ENCODE measurements at places on chromosomes 1 and 21. TPM values are rescaled to one million over a fixed set of nuclear protein-coding genes. Genes with fewer than 3 reads are reported as not detected.

OR10Z1 gene
- not detected for total RNA-seq

S100A7 gene
- total RNA-seq: not detected

KCNA3 gene
- 0.08 TPM for total RNA-seq

FCRLB gene
- total RNA-seq: 0.13 TPM

GREM2 gene
- total RNA-seq: 0.56 TPM

GRCh38 chr1:219550201-219550600 is 62.7 kb downstream of the ZC3H11B start:
- no peaks in the 10 kb centered on the region for H3K4me1 ChIP-seq
- DNase-seq: no peak
- H3K36me3 ChIP-seq: no peaks in the 10 kb centered on the region
- no peak overlapping the region for H3K4me3 ChIP-seq

DNA sequence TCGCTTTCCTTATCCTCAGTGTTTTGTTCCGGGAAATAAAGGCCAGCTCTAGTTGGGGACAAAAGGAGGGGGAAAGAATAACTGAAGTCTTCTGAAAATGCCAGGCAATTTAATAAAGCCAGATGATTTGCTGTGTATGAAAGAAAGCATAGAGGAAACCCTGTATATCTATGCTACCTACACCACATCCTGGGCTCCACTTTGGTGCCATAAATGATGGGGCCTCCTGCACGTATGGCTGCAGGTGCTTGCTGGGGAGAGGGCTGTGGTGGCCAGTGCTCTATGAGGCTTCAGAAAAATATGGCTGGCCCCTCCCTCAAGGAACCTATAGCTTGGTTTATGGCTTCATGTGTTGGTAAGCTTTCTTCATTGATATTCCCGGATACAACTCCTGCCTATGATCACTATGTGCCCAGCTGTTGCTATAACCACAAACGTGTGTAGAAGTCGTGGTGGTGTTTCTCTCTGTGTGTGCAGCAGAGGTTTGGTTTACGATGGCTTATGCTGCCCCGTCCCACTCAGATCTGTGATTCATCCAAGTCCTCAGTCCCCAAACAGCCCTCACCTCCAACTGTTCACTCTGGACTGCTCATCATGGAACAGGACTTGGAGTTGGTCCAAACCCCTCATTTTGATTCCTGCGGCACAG is 59.5 kb downstream of the BACE2 start:
- no peaks in the 10 kb centered on the region for H3K4me1 ChIP-seq
- DNase-seq: no peak
- no peaks in the 10 kb centered on the region for H3K27me3 ChIP-seq
- H3K36me3 ChIP-seq: peaks cover 4% of the 10 kb centered on the region
- H3K4me3 ChIP-seq: no peak overlapping the region

- H3K4me1 ChIP-seq: peaks cover 36% of the 10 kb centered on the region
- peaks cover 8% of the 10 kb centered on the region for H3K36me3 ChIP-seq
- no peaks in the 10 kb centered on the region for H3K27me3 ChIP-seq
- peak; percentile 97 for DNase-seq
- H3K4me3 ChIP-seq: peak overlapping the region; percentile 96
Measured at GRCh38 chr1:156746728-156747631, 4.5 kb downstream of the HDGF start.

- no peaks in the 10 kb centered on the region for H3K27me3 ChIP-seq
- H3K4me3 ChIP-seq: peak overlapping the region; percentile 64
- no peak for DNase-seq
- H3K36me3 ChIP-seq: no peaks in the 10 kb centered on the region
Measured at GRCh38 chr1:245155272-245156040, 671 bp downstream of the KIF26B start.

- no peaks in the 10 kb centered on the region for H3K27me3 ChIP-seq
- DNase-seq: no peak
- no peak overlapping the region for H3K27ac ChIP-seq
- no peak overlapping the region for H3K4me3 ChIP-seq
- H3K36me3 ChIP-seq: no peaks in the 10 kb centered on the region
- no peaks in the 10 kb centered on the region for H3K4me1 ChIP-seq
Measured at GRCh38 chr1:64133036-64133435, 70.4 kb upstream of the UBE2U start.

GRCh38 chr1:215776336-215776735 is 209.2 kb downstream of the KCTD3 start:
- no peaks in the 10 kb centered on the region for H3K27me3 ChIP-seq
- no peak overlapping the region for H3K4me3 ChIP-seq
- H3K4me1 ChIP-seq: no peaks in the 10 kb centered on the region

DNA sequence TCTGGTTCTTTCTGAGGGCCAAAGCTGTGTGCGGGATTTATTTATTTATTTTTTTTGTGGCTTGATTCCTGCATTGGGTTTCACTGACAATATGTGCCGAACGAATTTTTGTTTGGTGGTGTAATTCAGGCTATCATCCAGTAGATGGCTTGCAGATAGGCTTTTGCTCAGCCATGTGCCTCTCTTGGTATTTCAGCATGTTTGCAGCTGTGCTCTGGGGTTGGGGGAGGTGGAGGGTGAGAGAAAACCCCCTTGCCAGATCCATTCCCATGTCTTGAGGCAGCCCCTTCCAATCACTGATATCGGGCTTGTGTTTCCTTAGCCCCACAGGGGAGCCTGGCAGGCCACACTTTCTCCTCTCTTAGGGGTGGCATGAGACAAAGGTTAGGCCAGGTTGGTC is 302.4 kb downstream of the PTGER3 start:
- no peak for DNase-seq
- no peaks in the 10 kb centered on the region for H3K27me3 ChIP-seq
- H3K4me3 ChIP-seq: no peak overlapping the region
- H3K36me3 ChIP-seq: no peaks in the 10 kb centered on the region
- H3K4me1 ChIP-seq: no peaks in the 10 kb centered on the region

DNA sequence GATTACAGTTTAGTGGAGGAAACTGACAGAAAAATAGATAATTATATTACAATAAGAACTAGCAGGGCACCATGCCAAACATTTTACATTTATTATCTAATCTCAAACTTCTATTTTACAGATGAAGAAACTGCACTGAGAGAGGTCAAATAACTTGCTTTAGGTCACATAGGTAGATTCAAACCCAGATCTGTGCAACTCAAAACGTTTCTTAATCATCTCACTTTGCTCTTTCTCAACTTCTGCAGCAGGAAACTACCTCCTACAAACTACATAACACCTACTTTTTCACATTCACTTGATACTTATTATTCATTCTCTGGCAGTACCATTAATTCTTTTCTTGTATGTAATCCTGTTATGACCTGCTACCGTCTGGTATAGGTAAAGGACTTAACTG is 49.9 kb upstream of the BCL10 start:
- H3K27me3 ChIP-seq: no peaks in the 10 kb centered on the region
- no peaks in the 10 kb centered on the region for H3K36me3 ChIP-seq
- no peak overlapping the region for H3K27ac ChIP-seq
- peaks cover 26% of the 10 kb centered on the region for H3K4me1 ChIP-seq

- no peak overlapping the region for H3K4me3 ChIP-seq
- no peaks in the 10 kb centered on the region for H3K27me3 ChIP-seq
- no peaks in the 10 kb centered on the region for H3K36me3 ChIP-seq
- H3K27ac ChIP-seq: no peak overlapping the region
Measured at GRCh38 chr1:179264507-179264906, 29.1 kb upstream of the SOAT1 start.

- H3K27me3 ChIP-seq: no peaks in the 10 kb centered on the region
- no peak overlapping the region for H3K4me3 ChIP-seq
- H3K27ac ChIP-seq: peak overlapping the region; percentile 12
- H3K4me1 ChIP-seq: peaks cover 3% of the 10 kb centered on the region
- no peaks in the 10 kb centered on the region for H3K36me3 ChIP-seq
Measured at GRCh38 chr1:159005676-159006075, 4.0 kb upstream of the IFI16 start.

- no peaks in the 10 kb centered on the region for H3K36me3 ChIP-seq
- no peaks in the 10 kb centered on the region for H3K4me1 ChIP-seq
- DNase-seq: no peak
- no peaks in the 10 kb centered on the region for H3K27me3 ChIP-seq
- no peak overlapping the region for H3K27ac ChIP-seq
Measured at GRCh38 chr1:218658899-218659298, 313.8 kb downstream of the TGFB2 start.

GRCh38 chr1:18253093-18253492 is 145.5 kb downstream of the IGSF21 start:
- H3K27me3 ChIP-seq: no peaks in the 10 kb centered on the region
- H3K4me3 ChIP-seq: no peak overlapping the region
- DNase-seq: no peak
- no peaks in the 10 kb centered on the region for H3K36me3 ChIP-seq
- no peak overlapping the region for H3K27ac ChIP-seq
- no peaks in the 10 kb centered on the region for H3K4me1 ChIP-seq

DNA sequence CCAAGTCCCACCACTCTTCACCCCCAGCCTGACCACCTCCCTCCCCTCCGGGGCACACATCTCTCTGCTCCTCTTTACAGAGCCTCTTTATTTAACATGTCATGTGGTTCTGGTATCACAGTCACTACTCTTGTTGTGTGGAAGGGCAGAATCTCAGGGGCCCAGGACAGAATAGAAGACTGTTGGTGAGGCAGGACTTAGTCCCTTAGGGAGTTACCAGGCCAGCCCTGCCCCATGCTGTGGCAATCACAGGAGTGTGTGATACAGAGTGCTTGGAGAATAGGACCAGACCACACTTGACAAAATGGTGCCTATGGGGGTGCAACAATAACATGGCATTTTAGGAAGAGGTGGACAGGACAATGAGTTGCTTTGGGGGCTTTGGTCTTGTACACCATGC is 43.0 kb upstream of the CRNN start:
- H3K4me1 ChIP-seq: no peaks in the 10 kb centered on the region
- no peak overlapping the region for H3K27ac ChIP-seq
- no peak for DNase-seq
- no peak overlapping the region for H3K4me3 ChIP-seq
- H3K36me3 ChIP-seq: no peaks in the 10 kb centered on the region

- H3K27ac ChIP-seq: no peak overlapping the region
- no peaks in the 10 kb centered on the region for H3K4me1 ChIP-seq
- DNase-seq: no peak
Measured at GRCh38 chr21:37878946-37879660, 37.2 kb downstream of the KCNJ6 start.

- no peak overlapping the region for H3K27ac ChIP-seq
- peaks cover 8% of the 10 kb centered on the region for H3K4me1 ChIP-seq
- H3K36me3 ChIP-seq: no peaks in the 10 kb centered on the region
- H3K4me3 ChIP-seq: no peak overlapping the region
Measured at GRCh38 chr1:221497046-221497445, 244.8 kb downstream of the DUSP10 start.

- H3K36me3 ChIP-seq: no peaks in the 10 kb centered on the region
- no peak overlapping the region for H3K4me3 ChIP-seq
- no peaks in the 10 kb centered on the region for H3K27me3 ChIP-seq
- no peaks in the 10 kb centered on the region for H3K4me1 ChIP-seq
Measured at GRCh38 chr1:95582191-95582590, 348.2 kb downstream of the RWDD3 start.

- no peak overlapping the region for H3K27ac ChIP-seq
- H3K4me3 ChIP-seq: no peak overlapping the region
- DNase-seq: no peak
- no peaks in the 10 kb centered on the region for H3K36me3 ChIP-seq
- peaks cover 35% of the 10 kb centered on the region for H3K27me3 ChIP-seq
- no peaks in the 10 kb centered on the region for H3K4me1 ChIP-seq
Measured at GRCh38 chr1:39082811-39083576, 56.8 kb downstream of the NDUFS5 start.

DNA sequence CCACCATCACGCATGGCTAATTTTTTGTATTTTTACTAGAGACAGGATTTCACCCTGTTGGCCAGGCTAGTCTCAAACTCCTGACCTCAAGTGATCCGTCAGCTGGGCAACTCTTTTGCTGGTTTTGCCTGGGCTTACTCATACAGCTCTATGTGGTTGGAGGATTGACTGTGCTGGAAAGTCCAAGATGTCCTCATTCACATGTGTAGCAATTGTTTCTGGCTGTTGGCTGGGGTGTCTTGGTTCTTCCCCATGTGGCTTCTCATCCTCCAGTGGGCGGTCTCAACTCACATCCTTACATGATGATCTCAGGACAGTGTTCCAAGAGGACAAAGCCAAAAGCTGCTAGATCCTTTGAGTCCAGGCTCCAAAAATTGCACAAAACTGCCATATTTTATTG is 53.3 kb downstream of the TEX35 start:
- H3K4me3 ChIP-seq: no peak overlapping the region
- no peak overlapping the region for H3K27ac ChIP-seq
- H3K36me3 ChIP-seq: no peaks in the 10 kb centered on the region
- peaks cover 7% of the 10 kb centered on the region for H3K4me1 ChIP-seq
- no peaks in the 10 kb centered on the region for H3K27me3 ChIP-seq
- DNase-seq: no peak

DNA sequence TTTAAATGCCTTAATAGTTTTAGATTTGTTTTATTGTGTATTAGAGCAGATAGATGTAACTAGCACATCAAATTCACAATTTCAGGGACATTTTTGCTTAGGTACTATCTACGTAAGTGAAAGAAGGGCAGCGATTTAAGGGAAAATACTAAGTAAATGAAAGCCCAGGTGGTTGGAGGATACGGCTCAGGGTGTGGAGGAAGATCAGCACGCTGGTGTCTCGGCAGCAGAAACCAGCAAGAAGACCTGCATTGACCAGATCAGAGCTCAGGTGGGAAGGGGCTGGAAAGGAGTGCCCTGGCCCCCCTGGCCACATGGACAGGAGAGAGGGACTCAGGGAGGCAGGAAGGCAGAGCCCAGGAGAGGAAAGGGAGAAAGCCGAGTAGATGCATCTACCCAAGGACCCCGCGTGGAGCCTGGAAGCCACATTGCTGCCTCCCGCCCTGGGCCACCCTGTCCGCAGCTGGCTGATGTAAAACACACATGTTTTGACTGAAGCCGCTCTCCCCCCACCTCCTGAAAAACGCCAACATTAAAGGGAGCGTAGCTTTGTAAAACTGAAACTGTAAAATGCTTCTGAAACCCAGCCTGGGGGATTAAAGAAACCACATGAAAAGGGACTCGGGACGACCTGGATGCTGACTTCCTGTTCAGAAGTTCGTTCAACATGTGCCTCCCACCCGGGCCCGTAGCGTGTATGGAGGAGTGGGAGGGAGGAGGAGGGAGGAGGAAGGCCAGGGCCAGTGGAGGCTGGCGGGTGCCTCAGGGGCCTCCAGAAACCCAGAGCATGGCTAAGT is 72.6 kb upstream of the TARDBP start:
- H3K4me3 ChIP-seq: no peak overlapping the region
- DNase-seq: no peak
- H3K27ac ChIP-seq: no peak overlapping the region
- H3K27me3 ChIP-seq: no peaks in the 10 kb centered on the region
- H3K36me3 ChIP-seq: no peaks in the 10 kb centered on the region
- peaks cover 16% of the 10 kb centered on the region for H3K4me1 ChIP-seq

DNA sequence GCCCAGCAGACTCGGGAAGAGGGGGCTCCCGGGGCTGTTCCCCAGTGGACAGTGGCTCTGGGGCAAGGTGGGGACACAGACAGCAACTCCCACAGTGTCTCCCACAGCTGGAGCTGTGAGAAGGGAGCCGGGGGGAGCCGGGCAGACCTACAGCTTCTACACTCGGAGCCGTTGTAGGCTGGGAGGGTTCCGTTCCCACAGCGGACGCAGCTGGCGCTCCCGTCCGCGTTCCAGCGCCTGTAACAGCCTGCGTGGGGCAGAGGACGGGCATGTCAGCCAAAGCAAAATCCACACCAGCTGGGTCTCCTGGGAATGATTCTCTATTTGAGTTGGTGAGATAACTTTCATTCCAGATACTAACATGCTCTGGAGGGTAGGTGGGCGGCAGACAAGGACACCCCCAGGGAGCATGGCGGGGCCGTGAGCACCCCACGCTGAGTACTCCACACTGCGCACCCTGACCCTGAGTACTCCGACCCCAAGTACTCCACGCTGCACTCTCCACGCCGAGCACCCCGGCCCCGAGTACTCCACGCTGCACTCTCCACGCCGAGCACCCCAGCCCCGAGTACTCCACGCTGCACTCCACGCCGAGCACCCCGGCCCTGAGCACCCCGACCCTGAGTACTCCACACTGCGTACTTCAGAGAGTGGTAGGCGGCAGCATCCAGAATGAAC is 13.4 kb upstream of the RNF223 start:
- no peaks in the 10 kb centered on the region for H3K27me3 ChIP-seq
- no peaks in the 10 kb centered on the region for H3K36me3 ChIP-seq
- no peaks in the 10 kb centered on the region for H3K4me1 ChIP-seq
- DNase-seq: no peak
- no peak overlapping the region for H3K27ac ChIP-seq

Data from psoas muscle (tissue), 8 donors.